ENCODE measurements at places on chromosomes 6 and 20.

DNA sequence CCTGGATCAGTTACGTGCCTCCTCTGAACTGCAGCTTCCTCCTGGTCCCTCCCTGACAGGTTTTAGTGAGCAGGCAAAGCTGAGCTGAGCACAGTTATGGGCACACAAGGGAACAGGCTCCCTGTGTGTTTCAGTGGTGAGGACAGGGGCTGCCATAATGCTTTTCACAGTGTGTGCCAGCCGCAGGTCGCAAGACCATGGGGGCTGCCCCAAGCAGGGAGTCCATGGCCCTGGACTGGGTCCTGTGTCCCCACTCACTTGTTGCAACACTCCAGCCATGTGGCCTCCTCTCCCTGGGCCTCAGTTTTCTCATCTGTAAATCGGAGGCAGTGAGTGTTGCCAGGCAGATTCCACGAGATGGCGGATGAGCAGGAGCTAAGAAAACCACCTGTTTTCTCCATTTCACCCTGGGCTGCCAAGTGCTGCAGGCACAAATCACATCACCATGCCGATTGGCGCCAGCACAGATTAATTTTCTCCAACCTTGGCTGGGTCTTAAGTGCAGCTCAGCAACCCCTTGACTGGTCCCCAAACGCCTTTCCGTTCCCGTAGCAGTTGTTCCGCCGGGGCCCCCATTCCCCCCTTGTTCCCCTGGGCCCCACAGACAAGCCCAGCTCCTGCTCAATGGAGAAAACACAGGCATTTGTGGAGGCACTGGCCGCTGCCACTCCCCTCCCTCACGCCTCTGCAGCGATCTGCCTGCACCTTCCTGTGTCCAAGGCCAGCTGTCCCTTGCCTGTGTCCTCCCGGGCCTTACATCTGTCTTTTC, 57.1 kb upstream of the NNAT start:
- DNase-seq = no peak

DNA sequence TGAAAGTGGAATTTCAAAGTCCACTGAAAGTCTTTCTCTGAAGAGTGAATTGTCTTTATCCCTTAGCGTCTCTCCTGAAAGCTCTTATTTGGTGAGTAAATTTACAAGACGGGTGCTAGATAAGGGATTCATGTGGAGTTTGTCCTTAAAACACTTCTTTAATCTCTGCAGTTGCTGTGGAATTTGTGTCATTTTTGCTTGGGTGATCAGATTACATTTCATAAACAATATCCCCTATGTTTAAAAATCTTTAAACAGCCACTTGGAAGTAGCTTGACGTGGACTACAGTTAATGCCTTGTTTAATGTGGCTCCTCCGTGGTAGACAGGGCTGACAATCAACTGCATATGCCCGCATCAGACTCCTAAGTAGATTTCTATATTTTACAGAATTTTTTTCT, 175.4 kb upstream of the ZNF217 start:
- DNase-seq = no peak

- no peak for DNase-seq
These were observed 3.9 kb downstream of the CDH22 start for GRCh38 chr20:46304361-46304760.

GRCh38 chr20:15022921-15023320, 685.5 kb upstream of the FLRT3 start:
- no peak for DNase-seq

DNA sequence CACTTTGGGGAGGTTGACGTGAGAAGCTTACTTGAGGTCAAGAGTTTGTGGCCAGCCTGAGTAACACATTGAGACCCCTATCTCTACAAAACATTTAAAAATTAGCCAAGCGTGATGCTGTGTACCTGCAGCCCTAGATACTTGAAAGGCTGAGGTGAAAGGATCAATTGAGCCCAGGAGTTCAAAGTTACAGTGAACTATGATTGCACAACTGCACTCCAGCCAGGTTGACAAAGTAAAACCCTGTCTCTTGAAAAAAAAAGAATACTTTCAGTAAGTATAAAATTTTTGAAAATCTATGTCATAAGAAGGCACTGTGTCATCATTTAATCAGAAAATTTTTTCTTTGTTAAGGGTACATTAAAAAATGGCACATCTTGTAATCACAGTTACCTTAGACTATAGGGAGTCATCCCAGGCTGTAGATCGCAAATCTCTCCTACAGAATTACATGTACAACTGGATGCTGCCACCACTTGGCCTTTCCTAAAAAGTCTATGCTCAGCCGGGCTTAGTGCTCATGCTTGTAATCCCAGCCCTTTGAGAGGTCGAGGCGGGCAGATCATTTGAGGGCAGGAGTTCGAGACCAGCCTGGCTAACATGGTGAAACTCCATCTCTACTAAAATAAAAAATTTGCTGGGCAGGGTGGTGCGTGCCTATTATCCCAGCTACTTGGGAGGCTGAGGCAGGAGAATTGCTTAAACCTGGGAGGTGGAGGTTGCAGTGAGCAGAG, 17.0 kb upstream of the MRS2 start:
- no peak for DNase-seq

GRCh38 chr6:18976966-18977365, 589.8 kb downstream of the RNF144B start:
- no peak for DNase-seq
